Stimulated activated CD4-positive, alpha-beta T cell treated with anti-CD3 and anti-CD28 coated beads, Interleukin-15, amount 100 ng/mL, for 1 hour (primary cell): ENCODE measurements at places on chromosomes 12 and 14.
A peak's percentile ranks its signal among the peaks of the same experiment; 100 is the strongest.

- DNase-seq: no peak
Measured at GRCh38 chr12:103647267-103647666, 60.2 kb downstream of the STAB2 start.

- DNase-seq: no peak
Measured at GRCh38 chr12:38162013-38162412, 154.6 kb upstream of the ALG10B start.

DNA sequence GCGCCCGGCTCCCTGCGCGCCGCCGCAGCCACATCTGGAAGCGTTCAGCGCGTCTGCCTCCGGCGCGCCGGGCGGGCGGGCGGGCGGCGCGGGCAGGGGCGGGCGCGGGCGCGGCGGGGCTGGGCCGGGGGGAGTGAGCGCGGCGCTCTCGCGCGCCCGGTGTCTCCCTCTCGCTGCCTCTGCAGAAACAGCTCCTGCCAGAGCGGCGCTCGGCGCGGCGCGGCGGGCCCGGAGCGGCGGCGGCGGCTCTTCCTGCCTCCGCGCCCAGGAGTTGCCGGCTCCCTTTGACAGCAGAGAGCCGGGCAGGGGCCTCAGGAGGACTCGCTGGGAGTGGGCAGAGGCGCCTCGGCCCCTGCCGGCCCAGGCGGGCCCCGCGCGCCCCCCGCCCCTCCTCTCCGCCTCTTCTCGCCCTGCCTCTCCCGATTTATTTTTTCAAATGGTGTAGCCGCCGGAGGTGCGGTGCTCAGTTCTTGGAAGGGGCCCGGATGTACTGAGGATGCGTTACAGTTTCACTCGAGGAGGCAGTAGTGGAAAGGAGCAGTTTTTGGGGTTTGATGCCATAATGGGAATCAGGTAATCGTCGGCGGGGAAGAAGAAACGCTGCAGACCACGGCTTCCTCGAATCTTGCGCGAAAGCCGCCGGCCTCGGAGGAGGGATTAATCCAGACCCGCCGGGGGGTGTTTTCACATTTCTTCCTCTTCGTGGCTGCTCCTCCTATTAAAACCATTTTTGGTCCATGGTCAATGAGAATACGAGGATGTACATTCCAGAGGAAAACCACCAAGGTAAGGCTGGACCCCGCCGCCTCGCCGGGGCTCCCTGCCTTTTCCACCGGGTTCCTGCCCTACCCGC lies at the start of gene CACNA1C:
TSS of gene CACNA1C (plus strand) at position 162 of the 853 bp plus-strand sequence. CDS start at position 738, 576 bp downstream.
- peak; percentile 14 for DNase-seq

GRCh38 chr14:22908601-22909000 lies 10.3 kb downstream of the RBM23 start:
- DNase-seq: no peak

- DNase-seq: no peak
Measured at GRCh38 chr12:122051231-122051876, 27.2 kb upstream of the MLXIP start.

GRCh38 chr14:68284333-68284732 lies 464.8 kb downstream of the RAD51B start:
- DNase-seq: no peak

DNA sequence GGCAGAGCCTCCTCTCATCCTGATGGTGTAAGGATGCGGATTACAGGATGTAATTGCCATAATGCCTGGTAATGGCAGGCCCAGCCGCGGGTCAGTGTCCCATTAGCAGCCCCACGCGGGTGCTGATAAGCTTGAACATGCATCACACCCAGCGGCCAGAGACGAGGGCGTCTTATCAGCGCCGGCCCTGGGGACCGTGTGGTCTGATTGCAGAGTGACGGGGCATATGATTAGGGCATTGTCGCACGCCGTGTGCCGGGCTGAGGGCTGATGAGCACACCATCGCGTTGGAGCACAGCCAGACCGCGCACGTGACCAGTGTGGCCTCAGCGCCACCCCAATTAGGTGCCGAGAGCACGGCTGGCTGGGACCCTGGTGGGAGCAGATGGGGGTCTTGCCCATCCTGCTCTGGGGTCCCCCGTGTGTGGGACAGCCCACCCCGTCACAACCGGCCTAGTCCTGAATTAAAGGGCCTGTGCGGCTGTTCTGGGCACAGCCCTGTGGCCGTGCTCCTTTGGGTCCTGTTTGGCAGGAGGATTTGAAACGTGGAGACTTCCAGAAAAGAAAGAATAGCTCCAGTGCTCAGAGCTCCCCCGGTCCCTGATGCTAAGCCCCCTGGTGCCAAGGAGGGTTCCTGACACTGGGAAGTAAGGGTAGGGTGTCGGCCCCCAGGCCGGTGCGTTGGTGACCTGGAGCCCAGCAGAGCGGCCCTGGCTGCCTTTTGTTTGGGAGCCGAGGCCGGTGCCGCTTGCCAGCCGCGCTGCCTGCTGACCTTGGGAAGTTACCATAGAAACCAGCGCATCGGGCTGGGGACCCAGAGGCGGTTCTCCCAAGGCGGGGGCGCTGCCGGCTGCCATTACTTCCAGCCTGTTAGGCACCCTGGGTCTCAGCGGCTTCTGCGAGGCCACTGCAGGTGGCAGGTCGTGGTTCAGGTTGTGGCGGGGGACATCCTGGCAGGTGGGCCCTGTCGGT lies 20.7 kb downstream of the KIF26A start:
- no peak for DNase-seq

DNA sequence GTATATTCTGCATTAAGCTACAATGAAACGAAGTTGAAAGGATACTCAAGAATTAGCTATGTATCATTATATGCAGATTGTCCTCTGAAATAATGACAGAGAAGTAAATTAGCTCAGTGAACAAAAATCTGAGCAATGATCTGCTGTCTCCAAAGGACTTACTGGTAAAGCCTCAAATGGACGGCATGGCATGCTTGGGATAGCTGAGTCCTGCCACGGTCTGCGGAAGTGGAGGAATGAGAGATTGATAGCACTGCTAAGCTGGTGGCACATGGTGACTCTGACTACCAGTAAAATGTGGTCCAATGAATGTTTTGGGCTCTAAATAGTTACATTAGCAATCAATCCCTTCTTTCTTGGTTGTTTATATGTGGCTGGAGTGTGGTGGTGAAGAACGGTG lies 3.7 kb upstream of the DENND5B start:
- DNase-seq: no peak

GRCh38 chr12:86712425-86712843 lies 456.2 kb upstream of the MGAT4C start:
- no peak for DNase-seq

DNA sequence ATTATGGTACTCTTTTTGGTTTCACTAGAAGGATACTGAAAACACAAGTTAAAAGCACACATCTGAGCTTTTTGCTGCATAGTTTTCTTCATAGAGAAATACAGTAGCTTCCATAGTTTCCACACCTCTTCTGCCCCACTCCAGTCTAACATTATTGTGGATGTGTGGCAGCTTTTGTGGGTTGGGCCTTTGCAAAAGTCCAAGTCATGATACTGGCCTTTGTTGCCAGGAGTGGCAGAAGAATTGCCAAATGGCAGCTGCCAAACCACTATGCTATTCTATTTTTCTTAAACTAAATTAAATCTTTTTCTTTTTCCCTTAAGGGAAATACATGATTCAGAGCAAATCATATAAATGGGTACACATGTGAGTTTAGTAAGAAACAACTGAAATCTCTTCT lies 114.8 kb downstream of the PLEKHA5 start:
- no peak for DNase-seq

DNA sequence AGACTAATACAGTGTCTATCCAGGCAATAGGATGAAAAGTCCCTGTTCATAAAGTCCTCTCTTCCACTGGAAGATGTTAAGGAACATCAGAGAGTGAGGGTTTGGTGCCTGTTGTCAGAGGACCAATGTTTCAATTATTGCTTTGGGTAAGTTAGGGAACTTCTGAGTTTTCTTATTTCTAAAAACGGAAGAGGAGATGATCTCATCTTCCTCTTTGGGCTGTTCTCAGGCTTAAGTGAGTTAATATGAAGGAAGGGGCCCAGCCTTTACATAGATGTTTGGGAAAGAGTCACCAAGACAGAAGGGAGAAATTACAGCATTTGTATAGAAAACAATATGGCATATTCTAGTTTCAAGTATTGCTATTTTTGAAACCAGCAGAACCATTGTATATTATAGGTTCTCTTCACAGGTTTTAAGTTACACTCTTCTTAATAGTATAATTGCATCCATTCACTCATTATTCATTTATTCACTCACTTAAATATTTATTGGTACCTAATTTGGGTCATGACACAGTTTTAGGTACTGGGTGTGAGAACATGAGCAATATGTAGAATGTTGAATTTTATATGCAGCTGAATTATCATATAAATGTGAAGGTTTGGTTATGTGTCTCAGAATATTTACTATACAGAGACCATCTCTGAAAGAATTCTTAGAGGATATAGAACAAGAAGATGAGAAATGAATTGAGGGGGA lies 68.5 kb upstream of the LRIG3 start:
- no peak for DNase-seq

GRCh38 chr14:24900269-24901100 lies 149.5 kb downstream of the STXBP6 start:
- DNase-seq: no peak

DNA sequence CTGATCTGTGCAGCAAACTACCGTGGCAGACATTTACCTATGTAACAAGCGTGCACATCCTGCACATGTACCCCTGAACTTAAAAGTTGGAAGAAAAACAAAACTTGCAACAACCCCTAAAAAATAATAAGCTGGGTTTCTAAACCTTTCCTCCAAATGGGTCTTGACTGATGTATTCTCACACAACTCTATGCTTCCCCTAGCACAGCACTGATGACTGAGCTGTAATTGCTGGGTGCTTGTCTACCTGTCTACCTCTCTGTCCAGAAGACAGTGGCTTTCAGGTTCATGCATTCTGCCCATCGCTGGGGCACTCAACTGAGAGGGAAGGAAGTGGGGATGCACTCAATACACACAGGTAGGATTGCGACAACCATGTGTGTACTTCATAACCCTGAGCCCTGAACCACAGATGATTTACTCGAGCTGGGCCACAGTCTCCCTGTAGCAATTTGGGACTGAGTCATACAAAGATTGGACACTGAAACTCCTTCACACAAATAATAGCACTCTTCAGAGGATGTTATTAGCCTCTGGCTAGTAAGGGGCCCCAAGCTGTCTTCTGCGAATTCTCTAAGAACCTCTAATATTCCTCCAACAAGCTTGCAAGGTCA lies 44.8 kb upstream of the TMPO start:
- no peak for DNase-seq

DNA sequence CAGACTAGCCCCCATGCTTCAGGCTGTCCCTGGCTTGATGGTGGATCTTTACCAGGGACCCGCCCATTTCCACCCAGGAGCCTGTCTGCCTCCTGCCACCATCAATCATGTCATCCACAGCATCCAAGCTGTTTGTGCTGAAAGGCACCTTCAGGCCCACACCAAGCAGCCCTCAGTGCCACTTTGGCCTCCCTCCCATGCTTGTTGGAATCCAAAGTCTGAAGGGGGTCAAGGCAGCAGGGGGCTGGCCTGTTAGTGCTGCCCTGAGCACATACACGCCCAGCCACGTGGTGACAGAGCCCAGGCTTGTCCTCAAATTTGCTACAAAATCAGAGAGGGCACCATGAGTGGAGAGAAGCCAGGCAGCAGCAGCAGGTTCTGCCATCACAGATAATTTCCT lies 1146.8 kb downstream of the FSCB start:
- DNase-seq: no peak

- no peak for DNase-seq
Measured at GRCh38 chr12:80815351-80815750, 98.6 kb downstream of the MYF5 start.

DNA sequence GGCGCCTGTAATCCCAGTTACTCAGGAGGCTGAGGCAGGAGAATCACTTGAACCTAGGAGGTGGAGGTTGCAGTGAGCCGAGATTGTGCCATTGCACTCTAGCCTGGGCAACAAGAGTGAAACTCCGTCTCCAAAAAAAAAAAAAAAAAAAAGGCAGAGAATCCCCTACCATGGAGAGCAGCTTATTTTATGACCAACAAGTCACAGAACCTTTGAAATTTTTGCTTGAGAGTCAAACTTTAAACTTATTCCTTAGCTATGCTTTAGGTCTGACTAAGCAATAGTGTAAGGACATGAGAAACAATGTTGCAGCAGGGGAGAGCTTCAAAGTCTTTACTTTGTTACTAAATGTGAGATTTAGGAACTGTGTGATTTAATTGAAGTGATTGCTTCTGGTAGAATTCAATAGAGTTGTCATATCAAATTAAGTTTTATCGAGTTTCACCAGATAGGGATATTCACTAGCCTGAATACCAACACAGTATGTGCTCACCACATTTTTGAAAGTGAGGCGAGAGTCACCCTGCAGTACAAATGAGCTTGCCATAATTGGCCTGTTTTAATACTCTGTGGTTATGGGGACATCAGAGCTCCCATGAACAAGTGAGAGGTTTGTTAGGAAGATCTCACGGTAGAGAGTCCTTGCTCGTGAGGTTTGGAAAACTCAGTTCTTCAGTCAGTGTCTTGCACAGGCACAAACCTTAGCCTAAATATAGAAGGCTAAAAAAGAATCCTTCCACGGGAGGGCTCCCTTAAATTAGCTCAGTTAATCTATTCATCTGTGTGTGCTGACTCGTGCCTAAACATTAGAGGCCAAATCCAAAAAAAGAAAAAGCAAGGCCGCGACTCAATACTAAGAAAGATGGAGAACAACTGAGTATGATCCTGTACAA lies 108.6 kb downstream of the SAMD4A start:
- DNase-seq: no peak

DNA sequence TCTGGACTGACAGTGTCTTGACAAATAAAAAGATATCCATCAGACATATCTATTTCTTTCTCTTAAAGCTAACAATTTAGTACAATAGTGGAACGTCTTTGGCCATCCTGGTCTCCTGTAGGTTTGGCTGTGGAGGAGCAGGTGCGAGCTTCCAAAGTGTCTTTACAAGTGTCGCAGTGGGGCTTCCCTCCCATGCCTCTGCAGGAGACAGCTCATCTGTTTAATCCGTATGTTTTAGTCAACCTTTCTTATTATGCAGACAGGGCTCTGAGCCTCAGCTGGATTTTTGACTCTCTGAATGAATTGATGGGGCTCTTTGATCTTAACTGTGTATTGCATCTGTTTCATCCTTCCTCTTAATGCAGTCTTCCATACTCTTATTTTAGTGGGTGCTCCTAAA lies 57.5 kb downstream of the RMST start:
- no peak for DNase-seq

DNA sequence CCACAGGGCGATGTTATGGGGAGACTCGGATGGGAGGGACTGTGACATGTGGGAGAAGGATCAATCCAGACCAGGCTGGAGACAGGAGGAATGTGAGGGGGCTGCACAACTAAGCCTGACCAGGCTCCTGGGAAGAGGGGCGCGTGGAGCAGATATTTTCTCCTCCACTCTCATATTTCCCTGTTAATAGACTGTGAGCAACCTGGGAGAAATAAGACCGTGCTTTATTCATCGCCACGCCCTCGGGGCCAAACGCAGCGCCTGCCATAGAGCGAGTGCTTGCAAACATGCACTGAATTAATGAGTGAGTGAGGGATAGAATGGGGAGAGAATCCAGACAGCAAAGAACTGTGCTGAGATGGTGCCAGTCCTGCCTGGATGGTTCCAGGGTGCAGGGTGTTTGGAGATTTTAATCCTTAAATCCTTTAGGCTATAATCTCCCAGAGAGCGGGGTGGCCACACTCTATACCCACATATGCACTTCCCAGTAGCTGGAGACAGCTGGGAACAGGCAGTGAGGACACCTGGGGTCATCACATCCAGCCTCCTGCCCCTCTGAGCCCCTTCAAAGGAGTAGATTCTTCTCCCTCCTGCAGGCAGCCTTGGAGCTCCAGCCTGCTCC lies 13.6 kb upstream of the FAIM2 start:
- no peak for DNase-seq
